NCI-H187 (cell line): ENCODE measurements at places on chromosomes 7 and 10.

GRCh38 chr7:138980563-138981291 is 462 bp downstream of the KIAA1549 start:
- no peak for DNase-seq

DNA sequence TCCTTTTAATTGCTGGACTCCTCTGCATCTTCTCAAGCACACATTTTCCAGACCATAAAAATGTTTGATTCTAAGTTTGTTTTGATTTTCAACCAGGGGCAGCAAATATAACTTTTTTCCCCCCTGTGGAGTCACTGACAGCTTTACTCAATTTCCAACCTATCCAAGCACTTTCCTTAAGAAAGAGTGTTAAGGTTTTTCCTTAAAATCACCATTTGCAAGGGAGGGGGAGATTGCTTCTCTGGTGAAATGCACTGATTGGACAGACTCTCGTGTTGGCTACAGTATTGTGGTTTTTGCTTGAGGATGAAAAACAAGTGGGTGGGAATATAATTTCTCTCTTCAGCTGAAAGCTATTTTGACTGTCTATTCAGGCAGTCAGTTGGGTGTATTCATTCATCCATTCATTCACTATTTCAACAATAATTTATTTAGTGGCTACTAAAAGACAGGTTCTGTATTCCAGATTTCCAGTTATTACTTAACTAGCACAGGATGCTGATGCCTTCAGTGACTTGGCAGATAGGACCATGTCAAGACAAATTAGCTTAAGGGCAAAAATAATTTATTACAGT is 146.3 kb downstream of the BAMBI start:
- no peak for DNase-seq

DNA sequence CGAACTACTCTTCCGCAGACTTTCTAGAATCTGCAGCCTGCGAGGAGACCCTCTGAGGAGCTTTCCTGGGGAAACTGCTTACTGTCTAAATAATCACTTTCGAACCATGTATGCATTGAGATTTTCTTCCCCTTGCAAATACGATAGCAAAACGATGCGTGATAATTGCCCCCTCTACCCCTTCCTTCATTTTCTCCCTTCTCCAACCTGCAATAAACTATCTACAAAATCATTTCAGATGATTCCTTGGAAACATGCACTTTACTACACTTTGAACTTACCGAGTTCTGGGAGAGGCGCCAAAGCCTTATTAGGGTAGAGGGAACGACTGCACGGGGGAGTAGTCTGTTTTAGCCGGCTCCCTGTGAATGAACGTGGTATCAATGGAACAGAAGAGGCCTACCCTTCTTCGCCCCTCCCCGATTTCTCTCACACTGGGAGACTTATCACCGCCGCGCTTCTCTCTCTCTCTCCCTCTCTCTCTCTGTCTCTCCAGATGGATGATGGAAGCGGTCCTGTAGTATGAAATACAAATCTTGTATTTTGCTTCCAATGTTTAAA is at the start of gene FGFBP3:
FGFBP3 (minus strand) TSS at position 370 of the 561 bp plus-strand sequence. CDS start 517 bp downstream, outside the sequence.
- DNase-seq: peak; percentile 9

DNA sequence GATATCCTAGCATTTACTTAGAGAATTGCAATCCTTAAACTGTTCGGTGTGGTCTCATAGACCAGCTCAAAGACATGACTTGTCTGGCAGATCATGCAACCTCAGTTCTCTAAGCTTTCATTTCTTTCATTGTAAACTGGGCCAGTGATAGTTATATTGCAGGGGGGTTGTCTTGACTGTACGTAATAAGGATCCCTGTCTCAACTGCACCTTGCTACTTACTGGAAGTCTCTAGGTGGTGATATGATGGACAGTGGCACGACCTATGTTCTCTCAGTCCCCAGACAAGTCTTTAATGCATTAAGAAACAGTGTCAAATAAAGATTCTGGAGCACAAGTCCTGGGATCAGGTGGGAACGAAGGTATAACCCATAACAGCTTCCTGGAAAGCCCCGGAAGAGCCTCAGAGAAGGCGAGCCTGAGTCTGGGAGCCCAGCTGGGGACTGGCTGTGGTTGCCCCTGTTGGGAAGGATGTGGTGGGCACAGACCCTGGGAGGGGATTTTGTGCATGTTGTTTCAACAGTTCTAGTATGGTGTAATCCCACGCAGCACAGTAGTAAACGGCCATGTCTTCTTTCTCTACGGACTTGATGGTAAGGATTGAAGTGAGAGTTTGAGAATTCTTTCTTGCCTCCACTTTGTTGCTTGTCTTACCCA is 26.0 kb upstream of the TARP start:
- DNase-seq: no peak

GRCh38 chr10:129105266-129105665 is 361.8 kb upstream of the MGMT start:
- DNase-seq: no peak

- DNase-seq: no peak
Measured at GRCh38 chr7:66033471-66034385, 41.9 kb upstream of the ASL start.
